Right cardiac atrium (tissue), 5 donors: ENCODE measurements at places on chromosomes 7 and 10. TPM values are rescaled to one million over a fixed set of nuclear protein-coding genes. Genes with fewer than 3 reads are reported as not detected.

STRIP2 gene
- 9.5 TPM for total RNA-seq

NEUROG3 gene
- total RNA-seq: not detected

AGBL3 gene
- total RNA-seq: 3.4 TPM

COL13A1 gene
- 13.7 TPM for total RNA-seq

STOX1 gene
- total RNA-seq: 0.45 TPM

GLI3 gene
- 2.4 TPM for total RNA-seq

PHYHIPL gene
- 0.25 TPM for total RNA-seq

HABP2 gene
- not detected for total RNA-seq

TBC1D12 gene
- 6.5 TPM for total RNA-seq

CLRN3 gene
- not detected for total RNA-seq

HMX2 gene
- total RNA-seq: not detected

ADRA2A gene
- 0.74 TPM for total RNA-seq

DNA sequence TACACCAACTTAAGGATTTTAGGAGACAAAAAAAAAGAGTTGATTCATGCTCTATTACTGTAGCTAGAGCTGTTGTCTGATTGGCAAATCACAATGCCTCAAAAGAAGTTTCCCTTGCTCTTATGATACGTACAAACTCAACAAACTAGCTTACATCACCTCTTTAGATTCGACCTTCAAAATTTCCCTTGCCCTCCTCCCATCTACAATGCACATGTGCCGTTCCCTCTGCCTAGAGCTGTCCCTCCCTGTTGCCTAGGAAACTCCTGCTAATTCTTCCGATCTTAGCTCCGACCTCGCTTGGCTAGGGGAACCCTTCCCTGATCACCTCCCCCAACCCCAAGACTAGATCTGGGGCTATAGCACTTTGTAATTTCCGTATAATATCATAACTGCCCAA, 55.4 kb downstream of the MAP3K8 start:
- no peak for DNase-seq

- no peak for DNase-seq
Observed at GRCh38 chr10:71395621-71396020, 1.1 kb upstream of the CDH23 start.

GRCh38 chr10:102517553-102517952, 13.8 kb downstream of the SUFU start:
- DNase-seq: no peak

GRCh38 chr10:71443676-71444075, 47.0 kb downstream of the CDH23 start:
- no peak for DNase-seq

- DNase-seq: no peak
Observed at GRCh38 chr10:75358132-75358531, 43.4 kb downstream of the ZNF503 start.

DNA sequence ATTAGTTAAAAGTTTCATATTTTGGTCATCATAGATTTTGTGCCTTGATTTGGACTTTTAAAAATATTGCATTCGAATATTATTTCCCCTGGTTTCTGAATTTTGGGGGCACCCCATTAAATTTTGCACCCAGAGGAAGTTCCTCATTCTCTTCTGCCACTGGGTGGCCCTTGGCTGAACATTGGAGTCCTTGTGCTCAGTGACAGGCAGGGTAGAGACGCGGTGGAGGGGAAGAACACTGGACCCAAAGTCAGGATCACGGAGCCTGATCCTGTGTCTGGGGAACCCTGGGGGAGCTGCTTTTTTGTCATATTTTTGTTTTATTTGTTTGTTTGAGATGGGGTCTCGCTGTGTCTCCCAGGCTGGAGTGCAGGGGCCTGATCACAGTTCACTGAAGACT, 74.7 kb downstream of the MKI67 start:
- no peak for DNase-seq

DNA sequence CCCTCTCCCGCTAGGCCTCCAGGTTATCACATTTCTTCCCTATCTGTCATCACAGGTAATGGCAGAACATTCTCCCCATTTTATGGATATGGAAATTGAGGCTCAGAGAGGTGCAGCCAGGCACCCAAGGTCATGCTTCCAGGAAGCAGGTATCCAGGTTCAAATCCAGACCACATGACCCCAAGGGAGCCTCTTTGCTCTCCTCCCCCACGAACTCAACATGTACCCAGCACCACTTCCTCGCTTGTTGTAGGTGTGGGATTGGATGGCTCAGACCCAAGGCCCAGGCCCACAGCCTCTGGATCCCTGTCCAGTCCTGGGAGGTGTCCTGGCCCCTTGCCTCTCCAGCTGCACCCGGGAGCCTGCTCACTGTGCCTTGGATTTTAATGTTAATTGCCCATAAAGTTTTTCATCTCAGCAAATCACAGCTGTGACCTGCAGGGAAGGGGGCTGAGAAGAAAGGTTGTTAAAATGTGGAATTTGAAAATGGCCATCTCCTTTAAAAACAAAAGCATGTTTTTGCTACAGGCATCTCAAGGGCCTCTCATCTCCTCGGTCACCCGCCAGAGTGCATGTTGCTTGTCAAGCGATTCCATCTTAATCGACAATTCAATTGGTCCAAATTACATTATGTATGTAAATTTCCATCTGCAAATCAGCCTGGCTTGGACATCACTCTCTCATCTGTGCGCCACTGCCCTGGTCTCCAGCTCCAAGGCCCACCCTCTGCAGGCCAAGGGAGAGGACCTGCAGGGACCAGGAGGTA, 205.4 kb upstream of the ZMIZ1 start:
- DNase-seq: no peak

GRCh38 chr7:158919686-158920085, 63.3 kb downstream of the DYNC2I1 start:
- no peak for DNase-seq

- DNase-seq: no peak
Observed at GRCh38 chr7:48141521-48141920, 29.7 kb upstream of the ABCA13 start.

DNA sequence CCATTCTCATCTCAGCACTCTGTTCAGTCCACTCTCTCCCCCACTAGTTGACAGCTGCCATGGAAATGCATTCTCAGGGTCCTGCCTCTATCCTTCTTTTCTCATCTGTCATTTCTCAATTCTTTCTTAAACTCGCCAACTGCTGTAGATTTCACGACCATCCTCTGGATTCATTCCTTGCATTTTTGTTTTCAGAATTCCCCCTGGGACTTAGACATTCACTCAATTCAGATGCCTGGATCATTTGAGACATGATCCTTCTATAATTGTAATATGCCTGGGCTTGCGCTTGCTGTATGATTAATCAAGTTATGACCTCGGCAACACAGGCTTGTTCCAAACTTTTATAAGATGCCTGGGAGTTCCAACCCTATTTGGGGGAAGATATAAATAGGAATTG, 104.5 kb downstream of the RAB11FIP2 start:
- DNase-seq: no peak

DNA sequence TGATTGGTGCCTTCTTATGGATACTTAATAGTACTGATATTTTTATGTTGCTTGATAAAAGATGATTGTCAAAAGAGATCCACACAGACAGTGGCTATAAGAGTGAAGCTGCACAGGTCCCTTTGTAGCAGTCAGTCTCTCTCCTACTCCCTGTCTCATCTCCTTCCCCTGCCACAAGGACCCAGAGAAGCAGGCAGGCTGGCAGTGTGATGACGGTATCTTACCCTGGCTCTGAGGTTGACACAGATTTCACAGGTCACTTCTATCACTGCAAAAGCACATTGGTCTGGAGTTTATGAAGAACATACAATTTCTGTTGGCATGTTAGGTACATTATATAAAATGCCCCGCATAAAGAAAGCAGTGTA, 64.4 kb upstream of the AHR start:
- no peak for DNase-seq

GRCh38 chr10:89351780-89352597, 24.2 kb downstream of the IFIT3 start:
- peak; percentile 41 for DNase-seq

DNA sequence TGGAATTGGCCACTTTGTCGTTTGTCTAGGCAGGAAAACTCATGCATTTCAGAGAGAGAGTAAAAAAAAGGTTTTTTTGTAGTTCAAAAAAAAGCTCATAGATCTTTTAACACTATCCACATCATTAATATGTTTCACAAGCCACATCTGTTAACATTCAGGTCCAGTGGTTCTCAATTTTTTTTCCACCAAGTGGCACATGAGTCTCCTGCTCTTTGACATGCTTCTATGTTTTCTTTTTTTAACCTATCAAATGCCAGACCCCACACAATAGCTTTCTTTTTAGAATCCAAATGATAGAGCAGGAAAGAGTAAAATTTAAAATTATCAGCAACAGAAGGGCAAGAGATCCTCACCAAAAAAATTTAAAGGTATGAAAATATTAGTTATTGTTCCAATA, 20.3 kb downstream of the NOD1 start:
- no peak for DNase-seq

- no peak for DNase-seq
Observed at GRCh38 chr10:33975481-33975880, 641.0 kb upstream of the NRP1 start.

DNA sequence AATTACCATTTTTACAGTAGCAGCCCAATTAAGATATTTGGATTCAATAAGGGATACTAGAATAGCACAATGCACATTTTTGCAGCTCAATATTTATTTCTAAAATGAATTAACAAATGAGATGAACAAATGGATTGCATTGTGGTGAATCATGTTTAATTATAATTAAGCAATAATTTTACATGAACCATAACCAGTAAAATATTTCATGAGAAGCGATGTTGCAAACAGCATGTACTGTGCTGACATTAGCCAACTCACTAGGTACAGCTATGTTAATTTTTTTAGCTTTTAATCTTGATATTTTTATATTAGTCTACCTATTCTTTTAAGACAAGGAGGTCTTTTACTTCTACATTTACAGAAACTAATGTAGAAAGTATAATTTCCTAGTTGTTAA, 399.1 kb upstream of the AKR1E2 start:
- DNase-seq: no peak

GRCh38 chr7:100965723-100966541, 3.4 kb upstream of the MUC12 start:
- DNase-seq: peak; percentile 63

DNA sequence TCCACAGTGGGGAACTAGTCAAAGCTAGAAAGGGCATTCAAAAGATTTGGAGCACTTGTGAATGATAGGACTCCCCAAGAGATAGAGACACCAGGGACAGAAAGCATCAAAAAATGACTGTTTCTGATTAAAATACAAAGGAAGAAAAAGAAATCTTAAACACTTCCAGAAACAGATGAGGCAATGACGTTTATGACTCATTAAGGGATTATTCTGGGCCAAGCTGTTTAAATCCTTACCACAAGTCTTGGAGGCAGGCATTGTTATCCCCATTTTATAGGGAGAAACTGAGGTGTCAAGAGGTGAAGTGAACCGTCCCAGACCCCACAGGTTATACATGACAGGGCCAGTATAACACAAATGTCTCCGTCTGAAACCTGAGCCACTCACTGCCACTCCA, 68.3 kb upstream of the AMPH start:
- DNase-seq: no peak

DNA sequence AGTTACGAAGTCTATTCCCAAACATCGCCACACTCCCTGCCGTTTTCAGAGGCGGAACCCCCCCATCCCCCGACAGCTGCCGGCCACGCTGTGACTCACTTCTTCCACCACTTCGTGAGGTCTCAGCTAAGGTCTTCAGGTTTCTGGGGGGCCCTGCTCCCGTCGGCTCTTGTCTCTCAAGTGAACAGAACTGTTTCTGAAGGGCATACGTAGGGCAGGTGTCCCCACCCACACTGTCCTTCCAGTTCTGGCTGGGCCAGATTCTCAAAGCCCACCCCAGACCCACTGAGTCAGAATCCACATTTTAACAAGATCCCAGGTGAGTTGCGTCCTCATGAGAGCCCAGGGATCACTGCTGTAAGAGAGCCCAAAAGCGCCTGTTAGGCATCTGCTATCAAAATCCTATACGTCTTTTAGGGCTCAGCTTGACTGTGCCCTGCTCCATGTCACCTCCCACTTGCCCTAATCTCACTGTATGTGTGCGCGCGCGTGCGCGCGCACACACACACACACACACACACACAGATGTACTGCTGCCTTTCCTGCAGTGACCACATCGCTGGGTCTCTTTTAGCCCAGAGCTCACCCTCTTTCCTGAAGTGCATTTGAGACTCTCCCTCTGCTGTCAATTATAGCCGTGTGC, 78.8 kb downstream of the PROSER2 start:
- DNase-seq: no peak

DNA sequence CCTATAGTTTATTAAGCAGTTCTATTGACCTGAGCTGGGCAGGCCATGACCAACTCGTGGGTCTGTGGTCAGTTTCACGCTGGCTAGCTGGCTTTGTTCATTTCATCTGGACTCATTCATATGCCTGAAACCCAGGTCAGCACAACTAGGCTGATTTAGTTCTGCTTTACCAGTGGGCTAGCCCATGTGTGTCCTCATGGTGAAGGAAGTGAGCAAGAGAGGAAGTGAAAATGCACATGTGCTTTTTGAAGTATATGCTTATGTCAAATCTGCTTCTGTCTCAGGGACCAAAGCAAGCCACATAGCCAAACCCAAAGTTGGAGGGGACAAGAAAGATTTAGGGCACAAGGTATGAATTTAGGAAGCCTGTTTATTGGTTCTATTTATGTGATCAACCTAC, 154.5 kb downstream of the RNF133 start:
- DNase-seq: no peak

- DNase-seq: peak; percentile 49
Observed at GRCh38 chr7:80346704-80347103, 165.2 kb downstream of the GNAT3 start.

GRCh38 chr10:116286626-116287200, 13.7 kb upstream of the GFRA1 start:
- DNase-seq: no peak
